ENCODE measurements at places on chromosomes 16 and 17. TPM values are rescaled to one million over a fixed set of nuclear protein-coding genes. Genes with fewer than 3 reads are reported as not detected.

- no peaks in the 10 kb centered on the region for H3K36me3 ChIP-seq
- H3K27ac ChIP-seq: no peak overlapping the region
- DNase-seq: no peak
- H3K4me3 ChIP-seq: no peak overlapping the region
- H3K4me1 ChIP-seq: peaks cover 5% of the 10 kb centered on the region
These were observed 9.9 kb downstream of the PRSS27 start for GRCh38 chr16:2710021-2710710.

GRCh38 chr17:40531051-40531991 is 29.9 kb upstream of the TNS4 start:
- no peaks in the 10 kb centered on the region for H3K4me1 ChIP-seq
- H3K27ac ChIP-seq: no peak overlapping the region
- no peaks in the 10 kb centered on the region for H3K36me3 ChIP-seq
- peaks cover 1% of the 10 kb centered on the region for H3K27me3 ChIP-seq
- no peak for DNase-seq

DNA sequence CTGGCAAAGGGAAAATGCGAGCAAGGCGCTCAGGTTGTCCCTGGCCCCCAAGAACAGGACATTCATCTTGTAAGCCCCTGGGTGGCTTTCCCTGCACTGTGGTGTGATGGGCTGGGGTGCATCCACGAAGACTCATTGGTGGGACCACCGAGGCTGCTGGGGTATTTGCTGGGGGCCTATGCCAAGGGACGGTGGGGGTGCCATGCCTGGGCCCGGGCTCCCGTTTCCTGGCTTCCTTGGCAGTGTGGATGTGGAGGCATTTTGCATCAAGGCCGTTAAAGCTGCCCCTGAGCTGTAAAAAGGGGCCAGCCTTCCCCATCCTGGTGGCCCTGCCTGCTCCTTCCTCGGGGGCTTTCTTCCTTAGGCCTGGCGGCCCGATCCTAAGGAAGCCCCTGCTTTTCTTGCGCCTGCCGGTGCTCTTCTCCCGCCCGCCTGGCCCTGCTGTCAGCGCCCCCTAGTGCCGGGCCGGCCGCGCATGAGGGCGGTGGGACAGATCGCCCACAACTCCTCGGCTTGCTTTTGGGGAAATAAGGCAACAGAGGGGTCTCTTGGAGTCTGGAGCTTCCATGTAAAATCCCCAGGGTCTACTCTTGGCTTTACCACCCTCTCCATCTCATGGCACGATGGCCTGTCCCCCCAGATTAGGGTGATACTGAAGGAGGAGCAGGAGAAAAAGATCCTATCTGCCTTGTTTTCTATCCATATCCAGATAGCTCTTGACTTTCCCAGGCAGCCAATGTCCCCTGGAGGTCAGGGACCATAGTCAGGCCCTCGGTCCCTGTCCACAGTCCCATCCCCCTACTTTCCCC is 9.8 kb upstream of the TBX2 start:
- no peak overlapping the region for H3K4me3 ChIP-seq
- H3K27ac ChIP-seq: no peak overlapping the region
- peak; percentile 85 for DNase-seq
- peaks cover 12% of the 10 kb centered on the region for H3K4me1 ChIP-seq
- H3K27me3 ChIP-seq: peaks cover 19% of the 10 kb centered on the region
- H3K36me3 ChIP-seq: no peaks in the 10 kb centered on the region

DNA sequence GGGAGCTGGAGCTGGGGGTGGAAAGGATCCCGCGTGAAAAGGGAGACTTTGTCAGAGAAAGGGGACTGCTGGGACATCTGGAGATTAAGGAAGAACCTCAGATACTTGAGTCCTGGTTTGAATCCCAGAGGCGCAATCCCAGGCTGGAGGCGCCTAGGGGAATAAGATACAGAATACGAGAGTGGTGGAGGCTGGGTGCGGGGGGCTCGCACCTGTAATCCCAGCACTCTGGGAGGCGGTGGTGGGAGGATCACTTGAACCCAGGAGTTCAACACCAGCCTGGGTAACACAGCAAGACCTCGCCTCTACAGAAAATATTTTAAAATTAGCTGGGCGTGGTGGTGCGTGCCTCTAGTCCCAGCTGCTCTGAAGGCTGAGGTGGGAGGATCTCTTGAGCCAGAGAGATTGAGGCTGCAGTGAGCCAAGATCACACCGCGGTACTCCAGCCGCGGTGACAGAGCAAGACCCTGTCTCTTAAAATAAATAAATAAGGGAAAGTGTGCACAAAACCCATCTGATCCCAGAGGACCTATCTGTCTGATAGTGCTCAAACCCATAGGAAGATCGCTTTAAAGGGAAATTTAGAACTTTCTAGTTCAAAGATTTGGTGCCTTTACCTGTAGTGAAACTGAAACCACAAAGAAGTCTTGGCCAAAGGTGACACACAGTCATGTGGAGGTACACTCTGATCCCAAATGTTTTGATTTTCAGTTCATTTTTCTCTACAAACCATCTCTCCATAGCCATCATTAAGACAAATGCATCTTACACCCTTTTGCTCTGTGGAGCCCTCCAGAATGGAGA is 617 bp upstream of the SCRN2 start:
- peaks cover 7% of the 10 kb centered on the region for H3K4me1 ChIP-seq
- peak overlapping the region; percentile 71 for H3K27ac ChIP-seq
- peak overlapping the region; percentile 89 for H3K4me3 ChIP-seq
- no peaks in the 10 kb centered on the region for H3K36me3 ChIP-seq
- no peak for DNase-seq

GRCh38 chr16:70267516-70267915 is 15.8 kb upstream of the EXOSC6 start:
- H3K27me3 ChIP-seq: no peaks in the 10 kb centered on the region
- H3K4me3 ChIP-seq: no peak overlapping the region
- H3K27ac ChIP-seq: no peak overlapping the region
- peak; percentile 60 for DNase-seq
- peaks cover 3% of the 10 kb centered on the region for H3K4me1 ChIP-seq

DNA sequence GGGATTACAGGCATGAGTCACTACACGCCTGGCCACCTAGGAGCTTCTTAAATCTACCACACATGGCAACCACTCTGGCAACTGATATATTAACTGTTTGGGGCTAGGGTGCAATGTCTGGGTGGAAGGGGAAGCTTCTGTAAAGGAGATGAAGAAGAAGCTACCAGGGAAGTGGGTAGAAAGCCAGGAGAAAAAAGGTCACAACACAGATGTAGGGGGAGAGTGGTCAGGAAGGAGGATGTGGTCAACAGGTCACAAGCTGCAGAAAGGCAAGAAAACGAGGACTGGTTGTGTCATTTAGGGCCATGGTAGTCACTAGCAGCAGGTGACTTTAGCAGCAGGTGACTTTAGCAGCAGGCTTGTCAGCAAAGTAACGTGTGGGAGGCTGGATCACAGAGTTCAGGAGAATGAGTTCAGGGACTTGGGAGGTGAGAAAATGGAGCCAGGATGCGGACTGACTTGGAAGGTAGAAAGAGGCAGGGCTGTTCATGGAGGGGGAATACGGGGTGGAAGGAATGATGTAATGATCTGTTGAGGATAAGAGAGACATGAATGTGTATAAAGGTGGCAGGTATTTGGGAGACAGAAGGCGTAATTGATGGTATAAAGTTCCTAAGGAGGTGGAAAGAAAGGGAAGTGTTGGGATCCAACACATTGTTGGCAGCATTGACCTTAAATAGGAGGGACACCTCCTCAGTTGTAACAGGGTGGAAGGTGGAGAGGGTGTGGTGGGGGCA is 16.3 kb upstream of the WFIKKN2 start:
- no peak overlapping the region for H3K4me3 ChIP-seq
- no peak for DNase-seq
- H3K27me3 ChIP-seq: peaks cover 4% of the 10 kb centered on the region
- H3K4me1 ChIP-seq: peaks cover 8% of the 10 kb centered on the region
- H3K27ac ChIP-seq: no peak overlapping the region
- peaks cover 6% of the 10 kb centered on the region for H3K36me3 ChIP-seq

- H3K4me3 ChIP-seq: peak overlapping the region; percentile 98
- H3K27ac ChIP-seq: peak overlapping the region; percentile 100
- no peak for DNase-seq
- H3K27me3 ChIP-seq: peaks cover 17% of the 10 kb centered on the region
- H3K4me1 ChIP-seq: peaks cover 27% of the 10 kb centered on the region
These were observed 623 bp downstream of the TTLL6 start for GRCh38 chr17:48816438-48816773.

DNA sequence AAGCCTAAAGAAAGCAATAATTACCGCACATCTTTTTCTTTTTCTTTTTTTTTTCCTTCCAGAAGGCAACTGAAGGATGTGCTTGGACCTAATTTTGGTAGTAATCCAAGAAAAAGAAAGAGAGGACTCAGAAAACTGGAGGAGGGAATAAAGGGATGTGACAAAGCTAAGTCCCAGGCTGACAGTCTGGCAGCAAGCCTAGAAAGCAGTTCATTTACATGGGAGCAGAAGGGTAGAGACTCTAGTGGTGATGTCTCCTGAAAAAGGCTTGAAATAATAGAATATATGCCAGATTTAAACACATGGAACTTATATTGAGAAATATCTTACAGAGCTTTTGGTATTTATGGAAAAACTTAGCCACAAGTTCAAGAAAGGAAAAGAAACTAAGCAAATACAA is 101.0 kb upstream of the SHISA6 start:
- H3K4me1 ChIP-seq: no peaks in the 10 kb centered on the region
- DNase-seq: no peak
- no peaks in the 10 kb centered on the region for H3K36me3 ChIP-seq
- H3K27ac ChIP-seq: no peak overlapping the region

DNA sequence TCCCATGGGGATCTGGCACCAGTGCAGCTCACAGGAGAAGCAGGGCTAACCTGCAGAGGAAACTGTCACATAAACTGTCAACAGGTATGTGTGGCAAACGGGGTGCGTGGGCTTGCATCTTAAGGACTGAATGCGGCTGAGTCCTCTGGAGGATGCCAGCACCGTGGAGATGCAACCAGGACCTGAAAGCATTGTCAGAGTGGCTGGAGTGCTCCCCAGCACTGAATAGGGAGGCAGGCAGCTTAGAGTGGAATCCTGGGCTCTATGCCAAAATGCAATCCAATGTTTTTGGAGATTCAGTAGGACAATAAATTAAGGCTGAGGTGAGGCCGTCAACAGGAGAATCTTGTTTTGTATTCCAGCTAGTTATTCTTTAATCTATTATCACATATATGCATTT is 21.3 kb upstream of the SALL1 start:
- DNase-seq: no peak
- H3K4me3 ChIP-seq: no peak overlapping the region
- peaks cover 11% of the 10 kb centered on the region for H3K36me3 ChIP-seq
- no peaks in the 10 kb centered on the region for H3K4me1 ChIP-seq

GRCh38 chr17:63596856-63597586 is 3.7 kb upstream of the TACO1 start:
- no peaks in the 10 kb centered on the region for H3K36me3 ChIP-seq
- H3K4me1 ChIP-seq: peaks cover 9% of the 10 kb centered on the region
- H3K27me3 ChIP-seq: peaks cover 2% of the 10 kb centered on the region
- no peak overlapping the region for H3K27ac ChIP-seq
- no peak overlapping the region for H3K4me3 ChIP-seq

GRCh38 chr17:66441101-66441661 is 138.8 kb downstream of the PRKCA start:
- DNase-seq: no peak
- H3K27ac ChIP-seq: no peak overlapping the region
- H3K27me3 ChIP-seq: peaks cover 1% of the 10 kb centered on the region
- H3K4me1 ChIP-seq: no peaks in the 10 kb centered on the region
- H3K36me3 ChIP-seq: no peaks in the 10 kb centered on the region

DNA sequence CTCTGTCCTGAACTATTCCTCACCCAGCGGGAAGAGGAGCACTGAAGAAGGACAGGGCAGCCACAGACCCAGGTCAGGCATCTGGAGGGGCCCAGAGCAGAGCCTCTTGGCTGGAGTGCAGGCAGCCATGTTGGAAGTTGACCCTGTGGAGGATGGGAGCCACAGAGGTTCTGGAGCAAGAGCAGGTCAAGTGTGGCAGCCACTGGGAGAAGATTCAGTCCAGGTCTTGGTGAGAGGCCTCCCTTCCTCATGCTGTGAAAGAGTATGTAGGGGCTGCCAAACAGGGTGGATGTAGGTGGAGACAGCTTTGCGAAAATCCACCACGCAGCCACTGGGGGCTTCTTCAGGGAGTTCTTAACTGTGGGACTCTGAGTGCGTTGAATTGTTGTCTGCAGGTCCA is 590 bp upstream of the CD79B start:
- DNase-seq: no peak
- H3K27me3 ChIP-seq: no peaks in the 10 kb centered on the region
- H3K4me3 ChIP-seq: no peak overlapping the region
- no peak overlapping the region for H3K27ac ChIP-seq
- H3K4me1 ChIP-seq: peaks cover 2% of the 10 kb centered on the region
- no peaks in the 10 kb centered on the region for H3K36me3 ChIP-seq

GRCh38 chr17:83176623-83177583 is 97.5 kb downstream of the METRNL start:
- H3K36me3 ChIP-seq: no peaks in the 10 kb centered on the region
- peaks cover 42% of the 10 kb centered on the region for H3K4me1 ChIP-seq
- peak overlapping the region; percentile 47 for H3K4me3 ChIP-seq

GRCh38 chr17:30377574-30378240 is 1.0 kb upstream of the CPD start:
- peaks cover 9% of the 10 kb centered on the region for H3K27me3 ChIP-seq
- H3K4me3 ChIP-seq: peak overlapping the region; percentile 100
- H3K27ac ChIP-seq: no peak overlapping the region
- peaks cover 20% of the 10 kb centered on the region for H3K4me1 ChIP-seq
- DNase-seq: no peak

DNA sequence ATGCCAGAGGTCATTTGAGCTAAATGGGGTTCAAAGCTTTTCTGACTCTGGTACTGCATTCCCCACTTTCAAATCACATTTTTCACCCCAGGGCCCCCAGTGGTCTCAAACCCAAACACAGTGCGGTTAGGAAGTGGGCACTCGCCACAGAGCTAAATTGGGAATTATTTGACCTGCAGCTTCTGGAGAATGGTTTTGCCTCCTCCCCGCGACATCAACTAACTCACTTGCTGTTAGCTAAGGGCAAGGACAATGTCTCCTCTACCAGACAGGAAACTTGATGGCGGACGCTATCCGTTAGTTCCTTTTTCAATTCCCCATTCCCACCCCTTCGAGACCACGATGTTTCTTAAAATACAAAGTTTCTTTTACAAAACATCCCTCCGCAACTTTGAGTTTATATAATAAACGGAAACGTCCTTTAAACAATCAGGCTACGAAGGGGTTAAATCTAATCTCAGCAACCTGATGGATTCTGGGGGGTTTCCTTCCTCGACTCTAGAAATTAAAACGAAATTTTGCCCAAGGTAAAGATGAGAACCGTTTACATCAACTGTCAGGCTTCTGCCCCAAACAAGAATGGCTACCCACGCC is 500 bp upstream of the KAT7 start:
- peaks cover 36% of the 10 kb centered on the region for H3K4me1 ChIP-seq
- H3K27ac ChIP-seq: peak overlapping the region; percentile 81
- H3K36me3 ChIP-seq: no peaks in the 10 kb centered on the region

GRCh38 chr16:11372073-11372828 is 27.0 kb downstream of the RMI2 start:
- H3K4me1 ChIP-seq: no peaks in the 10 kb centered on the region
- H3K4me3 ChIP-seq: no peak overlapping the region
- no peak for DNase-seq
- no peaks in the 10 kb centered on the region for H3K36me3 ChIP-seq
- no peak overlapping the region for H3K27ac ChIP-seq

HOXB8 gene
- not detected for total RNA-seq

ZDHHC1 gene
- total RNA-seq: 4.6 TPM

ARL5C gene
- not detected for total RNA-seq

Measured in glutamatergic neuron (in vitro differentiated cells).